Bladder microvascular endothelial cell (primary cell): ENCODE measurements at places on chromosomes 13 and 19. TPM values are rescaled to one million over a fixed set of nuclear protein-coding genes. Genes with fewer than 3 reads are reported as not detected.

Gene CEBPA
- total RNA-seq: under 0.01 and 0.31 TPM in 2 replicates

Gene LAIR1
- total RNA-seq: not detected in 2 replicates

Gene ODAD3
- total RNA-seq: under 0.01 and 0.13 TPM in 2 replicates

Gene NLRP9
- total RNA-seq: not detected in 2 replicates

Gene WDR87
- total RNA-seq: not detected in 2 replicates

Gene ACP5
- total RNA-seq: 0.19 TPM in 1 of 2 replicates, not detected in the other

Gene FGF21
- total RNA-seq: not detected in 2 replicates

Gene OXGR1
- total RNA-seq: not detected in 2 replicates

Gene OR7G3
- not detected in 2 replicates for total RNA-seq

Gene KLK5
- not detected in 2 replicates for total RNA-seq
